ENCODE measurements at places on chromosomes 5 and 9. TPM values are rescaled to one million over a fixed set of nuclear protein-coding genes. Genes with fewer than 3 reads are reported as not detected.

The HAPLN1 gene
- 6.6 TPM for polyA plus RNA-seq

DNA sequence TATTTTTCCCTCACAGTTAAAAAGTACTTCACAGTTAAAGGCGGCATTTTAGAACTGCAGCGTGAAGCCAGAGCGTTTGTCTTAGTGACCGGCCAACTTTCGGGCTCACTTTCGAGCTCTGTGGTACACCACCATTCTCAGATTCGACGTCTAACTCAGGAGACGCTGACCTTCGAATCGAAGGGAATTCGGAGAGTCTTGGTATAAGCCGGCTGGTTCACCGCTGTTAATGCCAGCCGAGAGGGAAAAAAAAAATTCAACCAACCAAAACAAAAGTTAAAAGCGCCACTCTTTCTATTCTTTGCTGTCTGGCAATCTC is 544 bp upstream of the SNX24 start:
- no peak for DNase-seq

- no peak for DNase-seq
These were observed 8.0 kb downstream of the EBF1 start for GRCh38 chr5:159091596-159092331.

GRCh38 chr5:144198386-144198785 is 27.7 kb downstream of the KCTD16 start:
- no peak for DNase-seq

DNA sequence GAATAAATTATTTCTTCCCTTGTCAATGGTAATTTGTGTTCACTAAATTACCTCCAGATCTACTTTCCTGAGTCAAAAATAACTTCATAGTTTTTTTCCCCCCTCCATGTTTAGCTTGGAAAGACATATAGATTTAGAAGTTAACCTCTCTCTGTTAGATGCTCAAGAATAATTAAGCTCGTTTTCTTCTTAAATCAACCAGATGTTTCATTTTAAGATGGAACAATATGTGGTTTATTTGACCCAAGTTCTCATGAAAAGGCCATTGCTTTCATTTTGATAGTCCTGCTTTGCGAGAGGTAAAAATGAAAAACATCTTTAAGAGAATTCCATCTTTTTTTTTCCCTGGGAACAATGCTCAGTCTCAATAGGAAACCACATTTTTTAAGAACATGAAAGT is 27.7 kb upstream of the GAS1 start:
- no peak for DNase-seq

DNA sequence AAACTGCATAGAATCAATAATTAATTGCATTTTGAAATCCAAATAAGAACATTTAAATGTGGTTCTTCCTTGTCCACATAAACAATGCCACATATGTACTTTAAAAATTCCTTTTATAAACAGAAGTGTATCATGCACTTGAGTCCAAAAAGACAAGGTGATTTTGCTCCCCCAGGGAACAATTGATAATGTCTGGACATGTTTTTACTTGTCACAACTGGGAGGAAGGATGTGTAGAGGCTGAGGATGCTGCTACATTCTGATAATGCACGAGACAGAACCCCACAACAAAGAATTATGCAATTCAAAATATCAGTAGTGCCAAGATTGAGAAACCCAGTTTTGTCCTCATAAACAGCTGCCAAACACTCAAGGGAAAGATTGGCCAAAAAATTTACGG is 181.1 kb upstream of the ISL1 start:
- no peak for DNase-seq

DNA sequence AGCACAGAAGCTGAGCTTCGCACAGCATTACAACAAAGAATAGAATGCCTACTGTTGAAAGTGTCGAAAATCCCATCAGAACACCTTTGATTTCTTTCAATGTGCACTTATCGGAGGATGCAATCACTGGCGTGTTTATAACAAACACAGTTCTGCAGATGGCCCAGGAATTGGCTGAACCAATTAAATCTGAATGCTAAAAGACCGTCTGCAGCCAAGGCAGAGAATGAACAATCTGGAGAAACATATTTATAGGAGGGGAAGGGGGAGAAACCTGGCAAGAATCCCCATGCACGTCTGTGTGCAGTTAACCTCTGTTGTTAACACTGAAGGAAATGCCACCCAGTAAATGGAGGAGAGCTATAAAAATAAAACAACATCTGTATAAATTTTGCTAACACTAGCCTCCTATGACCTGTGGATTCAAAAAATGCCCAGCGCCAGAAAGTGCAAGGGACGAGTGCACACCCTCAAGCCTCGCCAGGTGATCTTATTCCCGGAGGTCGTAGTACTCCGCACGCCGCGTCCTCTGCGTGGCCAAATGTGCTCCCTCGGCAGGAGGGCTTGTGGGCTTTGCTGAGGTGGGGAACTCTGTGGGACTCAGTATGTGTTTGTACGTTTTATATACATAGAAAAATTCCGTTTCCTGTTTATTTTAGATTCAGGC is 56.8 kb downstream of the PTCH1 start:
- DNase-seq: no peak

DNA sequence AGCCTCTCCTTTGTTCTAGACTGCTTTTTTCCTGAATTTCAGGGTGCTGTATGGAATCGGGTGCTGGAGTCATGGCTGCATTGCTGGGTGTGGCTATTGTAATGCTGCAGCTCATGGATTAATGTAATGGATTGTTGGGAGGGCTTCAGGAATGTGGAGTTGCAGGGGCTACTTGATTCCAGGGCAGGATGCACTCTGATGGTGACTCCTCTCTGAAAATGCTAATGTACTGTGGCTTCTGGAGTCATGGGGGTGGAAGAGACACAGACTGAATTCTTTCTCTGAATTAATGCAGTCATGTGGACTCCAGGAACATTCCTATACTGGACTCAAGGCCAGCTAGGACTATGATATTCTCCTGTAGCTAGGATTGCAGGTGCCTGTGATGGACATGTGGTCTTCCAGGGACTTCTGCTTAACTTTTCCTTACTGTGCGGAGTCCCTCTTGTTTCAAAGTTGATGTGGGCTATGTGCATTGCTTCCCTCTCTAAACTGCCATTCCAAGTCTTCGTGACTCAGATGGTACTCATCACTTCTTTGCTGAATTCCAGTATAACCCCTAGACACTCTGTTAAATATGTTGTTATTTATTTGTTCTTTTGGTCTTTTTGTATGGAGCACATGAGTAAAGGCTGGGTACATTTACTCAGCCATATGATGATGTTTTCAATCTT is 396.2 kb downstream of the KCTD16 start:
- no peak for DNase-seq

GRCh38 chr9:78900500-78900899 is 603.6 kb downstream of the PSAT1 start:
- DNase-seq: no peak

DNA sequence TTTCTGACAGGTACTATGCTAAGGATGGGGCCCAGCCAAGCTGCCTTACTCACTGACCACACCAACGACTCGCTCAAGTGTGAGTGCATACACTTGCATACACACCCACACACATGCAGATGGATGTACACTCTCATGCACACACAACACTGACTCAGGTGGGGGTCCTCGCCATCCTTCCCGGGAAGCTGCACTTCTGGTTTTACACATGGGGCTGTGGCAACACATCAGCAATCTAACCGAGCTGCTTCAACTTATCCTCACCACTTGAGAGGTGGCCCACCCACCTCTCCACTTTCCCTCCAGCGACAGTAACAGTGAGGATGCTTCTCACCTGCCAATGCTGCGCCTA is 67.2 kb upstream of the SLC25A51 start:
- no peak for DNase-seq

DNA sequence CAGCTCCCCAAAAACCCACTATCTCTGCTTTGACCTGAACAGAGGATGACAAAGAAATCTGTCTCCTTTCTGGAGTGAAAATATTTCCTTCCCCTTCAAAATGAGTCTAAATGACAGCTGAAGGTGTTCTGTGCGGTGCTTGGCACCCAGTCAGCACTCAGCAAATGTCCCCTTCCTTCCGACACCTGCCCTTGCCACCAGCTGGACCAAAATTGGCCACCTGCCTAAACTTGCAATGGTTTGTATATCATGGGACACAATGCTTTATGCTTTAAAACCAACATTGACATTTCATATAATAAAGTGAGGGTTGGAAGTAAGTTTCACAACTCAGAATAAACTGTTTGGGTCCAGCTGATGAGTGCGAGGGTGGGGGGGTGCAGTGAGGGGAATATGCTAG is 7.5 kb upstream of the TTC1 start:
- DNase-seq: no peak
